ENCODE measurements at places on chromosomes 3 and 15. TPM values are rescaled to one million over a fixed set of nuclear protein-coding genes. Genes with fewer than 3 reads are reported as not detected.
A peak's percentile ranks its signal among the peaks of the same experiment; 100 is the strongest.

The ITIH3 gene
- total RNA-seq: not detected

The JMJD7 gene
- total RNA-seq: 22.1 TPM

The CELSR3 gene
- 30.1 TPM for total RNA-seq

The AQR gene
- 53.1 TPM for total RNA-seq

The ZNF80 gene
- total RNA-seq: not detected

The HESX1 gene
- total RNA-seq: 10.6 TPM

The LNP1 gene
- 5.0 TPM for total RNA-seq

DNA sequence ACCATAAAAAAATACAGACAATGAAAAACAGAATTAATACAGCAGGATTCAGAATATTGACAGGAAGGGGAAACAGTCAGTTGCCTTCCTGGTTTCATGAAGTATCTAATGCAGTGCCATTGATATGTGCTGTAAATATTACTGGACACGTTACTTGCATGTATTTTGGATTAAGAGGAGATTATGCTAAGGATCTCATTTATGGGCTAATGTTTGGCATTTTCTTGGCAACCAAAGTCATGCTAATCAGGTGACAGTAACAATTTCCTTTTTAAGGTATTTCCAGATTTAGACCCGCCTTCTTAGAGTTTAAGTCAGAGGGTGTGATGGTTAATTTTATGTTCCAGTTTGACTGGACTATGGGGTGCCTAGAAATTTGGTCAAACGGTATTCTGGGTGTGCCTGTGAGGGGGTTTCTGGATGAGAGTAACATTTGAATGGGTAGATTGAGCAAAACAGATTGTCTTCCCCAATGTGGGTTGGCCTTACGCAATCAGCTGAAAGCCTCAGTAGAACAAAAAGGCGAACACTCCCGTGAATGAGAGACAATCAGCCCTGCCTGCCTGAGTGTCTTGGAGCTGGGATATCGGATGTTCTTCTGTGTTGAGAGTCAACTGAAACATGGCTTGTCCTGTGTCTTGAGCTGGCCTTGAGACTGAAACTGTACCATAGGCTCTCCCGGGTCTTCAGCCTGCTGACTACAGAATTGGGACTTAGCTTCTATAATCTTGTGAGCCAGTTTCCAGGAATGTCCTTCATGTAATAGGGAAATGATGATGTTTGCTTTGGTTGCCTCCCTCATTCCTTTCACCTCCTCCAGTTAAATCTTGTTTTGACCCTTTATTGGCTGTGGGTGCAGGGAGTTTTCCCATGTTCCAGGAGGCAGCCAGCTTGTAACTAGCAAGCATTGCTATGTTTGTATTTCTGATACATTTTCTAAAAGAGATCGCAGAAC is 10.5 kb downstream of the SQOR start:
- DNase-seq: no peak
- H3K4me3 ChIP-seq: no peak overlapping the region
- H3K36me3 ChIP-seq: no peaks in the 10 kb centered on the region
- peaks cover 62% of the 10 kb centered on the region for H3K27me3 ChIP-seq

DNA sequence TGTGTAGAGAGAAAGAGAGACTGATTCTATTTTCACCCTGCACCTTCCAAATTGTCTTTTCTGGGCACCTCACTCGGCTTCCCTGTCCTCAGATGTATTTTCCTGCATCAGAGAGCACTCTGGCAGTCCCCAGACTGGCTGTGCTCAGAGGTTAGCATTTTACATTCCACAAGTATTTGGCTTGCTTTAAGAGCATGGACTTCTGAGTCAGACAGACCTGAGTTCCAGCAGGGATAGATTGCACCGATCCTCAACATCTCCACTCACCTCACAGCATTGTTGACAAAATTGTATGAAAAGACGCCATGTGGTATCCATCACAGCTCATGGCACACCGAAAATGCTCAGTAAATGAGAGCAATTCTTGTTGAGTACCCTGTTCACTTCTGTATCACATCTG is 45.6 kb downstream of the SST start:
- no peak for DNase-seq
- peaks cover 5% of the 10 kb centered on the region for H3K4me1 ChIP-seq
- H3K27ac ChIP-seq: no peak overlapping the region
- no peaks in the 10 kb centered on the region for H3K27me3 ChIP-seq
- H3K4me3 ChIP-seq: no peak overlapping the region
- no peaks in the 10 kb centered on the region for H3K36me3 ChIP-seq

GRCh38 chr15:87732976-87733375 is 523.6 kb downstream of the NTRK3 start:
- H3K36me3 ChIP-seq: no peaks in the 10 kb centered on the region
- no peak for DNase-seq
- H3K27me3 ChIP-seq: peaks cover under 1% of the 10 kb centered on the region
- peaks cover 4% of the 10 kb centered on the region for H3K4me1 ChIP-seq
- H3K4me3 ChIP-seq: no peak overlapping the region
- no peak overlapping the region for H3K27ac ChIP-seq

DNA sequence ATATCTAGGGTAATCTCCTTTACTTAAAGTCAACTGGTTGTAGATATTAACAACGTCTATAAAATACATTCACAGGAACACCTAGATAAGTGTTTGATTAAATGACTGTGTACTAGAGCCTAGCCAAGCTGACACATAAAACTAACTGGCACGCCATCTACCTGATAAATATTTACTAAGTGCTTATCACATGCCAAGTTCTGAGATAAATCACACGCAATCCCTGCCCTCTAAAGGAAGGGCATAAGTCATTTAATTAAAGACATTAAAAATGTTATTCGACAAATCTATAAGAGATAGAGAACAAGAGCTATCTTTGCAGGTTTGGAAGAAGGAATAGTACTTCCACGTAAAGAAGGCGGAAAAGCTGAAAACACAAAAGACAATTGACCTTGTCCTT is 11.1 kb upstream of the MB21D2 start:
- H3K36me3 ChIP-seq: no peaks in the 10 kb centered on the region
- H3K4me1 ChIP-seq: peaks cover 12% of the 10 kb centered on the region
- DNase-seq: no peak
- no peak overlapping the region for H3K27ac ChIP-seq
- no peak overlapping the region for H3K4me3 ChIP-seq

- no peaks in the 10 kb centered on the region for H3K27me3 ChIP-seq
- peaks cover 18% of the 10 kb centered on the region for H3K4me1 ChIP-seq
- peaks cover 27% of the 10 kb centered on the region for H3K36me3 ChIP-seq
- DNase-seq: peak; percentile 87
Measured at GRCh38 chr15:92655178-92655995, at the start of gene FAM174B. FAM174B (minus strand) TSS chr15:92655775.

GRCh38 chr3:18579661-18580060 is 154.5 kb upstream of the SATB1 start:
- no peak for DNase-seq
- no peak overlapping the region for H3K4me3 ChIP-seq
- no peaks in the 10 kb centered on the region for H3K4me1 ChIP-seq
- no peak overlapping the region for H3K27ac ChIP-seq
- no peaks in the 10 kb centered on the region for H3K36me3 ChIP-seq

GRCh38 chr3:187628169-187628568 is 42.0 kb downstream of the SST start:
- H3K4me3 ChIP-seq: no peak overlapping the region
- H3K4me1 ChIP-seq: peaks cover 7% of the 10 kb centered on the region
- DNase-seq: peak; percentile 71

GRCh38 chr3:159416856-159417255 is 571.8 kb upstream of the IL12A start:
- no peak for DNase-seq
- H3K36me3 ChIP-seq: no peaks in the 10 kb centered on the region
- H3K27me3 ChIP-seq: no peaks in the 10 kb centered on the region
- no peak overlapping the region for H3K4me3 ChIP-seq
- no peaks in the 10 kb centered on the region for H3K4me1 ChIP-seq

DNA sequence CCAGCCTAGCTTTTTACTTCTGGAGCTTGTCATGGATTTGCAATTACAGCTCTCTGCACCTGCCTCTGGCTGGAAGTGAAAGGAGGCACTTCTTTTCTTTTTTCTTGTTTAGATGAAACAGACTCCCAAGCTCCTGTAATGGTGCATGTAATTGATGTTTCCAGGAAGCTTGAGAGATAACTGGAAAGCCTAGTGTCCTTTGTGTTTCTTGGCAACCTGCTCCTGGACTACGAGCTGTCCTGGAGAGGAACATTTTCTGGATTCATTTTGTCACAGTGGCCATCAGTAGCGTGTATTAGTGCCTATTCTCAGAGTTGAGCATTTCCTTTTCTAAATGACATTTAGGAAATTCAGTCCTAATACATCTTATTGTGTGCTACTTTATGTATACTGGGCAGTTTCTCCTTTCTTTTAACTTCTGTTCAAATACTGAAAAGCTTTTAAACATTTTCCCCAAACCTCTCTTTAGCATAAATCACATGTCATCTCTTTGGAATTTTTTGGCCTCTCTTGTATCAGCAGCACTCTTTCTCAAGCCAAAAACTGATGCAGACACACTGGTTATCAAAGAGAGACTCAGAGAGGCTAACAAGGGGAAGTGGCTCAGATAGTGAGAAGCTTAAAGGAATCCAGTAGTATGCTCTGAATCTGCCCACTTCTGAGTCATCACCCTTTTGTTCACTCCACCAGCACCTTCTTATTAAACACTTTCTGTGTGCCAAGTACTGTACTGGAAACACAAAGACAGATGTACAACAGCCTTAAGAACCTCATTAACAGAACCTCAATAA is 62.6 kb upstream of the SLC2A2 start:
- H3K4me1 ChIP-seq: peaks cover 6% of the 10 kb centered on the region
- no peaks in the 10 kb centered on the region for H3K27me3 ChIP-seq
- no peaks in the 10 kb centered on the region for H3K36me3 ChIP-seq
- DNase-seq: no peak
- no peak overlapping the region for H3K4me3 ChIP-seq

DNA sequence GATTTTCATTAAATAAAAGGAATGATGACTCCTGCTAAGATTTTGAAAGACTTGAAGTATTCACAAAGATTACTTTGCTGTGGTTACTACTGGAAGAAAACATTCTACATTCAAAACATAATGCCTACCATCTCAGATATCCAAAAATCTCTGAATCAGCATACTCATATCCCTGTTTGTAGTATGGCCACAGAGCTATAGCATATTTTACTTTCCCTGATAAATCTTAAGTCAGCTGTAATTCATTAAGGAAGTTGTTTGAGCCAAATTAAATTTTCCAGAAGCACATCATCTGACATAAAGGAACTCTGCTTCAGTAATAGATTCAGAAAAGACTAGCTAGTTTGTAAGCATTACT is 942.0 kb downstream of the ROBO1 start:
- H3K27ac ChIP-seq: no peak overlapping the region
- no peaks in the 10 kb centered on the region for H3K4me1 ChIP-seq
- H3K36me3 ChIP-seq: no peaks in the 10 kb centered on the region
- no peak for DNase-seq
- H3K4me3 ChIP-seq: no peak overlapping the region

DNA sequence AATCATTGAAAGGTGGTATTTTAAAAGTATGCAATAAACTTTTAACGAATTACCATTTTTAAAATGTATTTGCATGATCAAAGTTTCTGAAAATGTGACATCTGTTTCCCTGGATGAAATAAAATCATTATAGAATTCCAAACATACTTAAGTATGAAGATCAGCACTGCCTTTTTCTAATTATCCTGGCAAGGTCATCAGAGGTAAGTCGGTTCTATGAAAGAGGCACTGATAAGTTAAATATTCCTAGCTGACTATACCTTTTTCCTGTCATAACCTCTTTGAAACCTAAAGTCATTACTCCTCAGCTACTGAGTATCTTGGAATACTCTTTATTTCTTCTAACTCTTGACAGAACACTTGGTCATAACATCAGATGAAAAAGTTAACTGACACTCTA is 406.1 kb upstream of the ALCAM start:
- no peak for DNase-seq
- H3K36me3 ChIP-seq: no peaks in the 10 kb centered on the region
- no peak overlapping the region for H3K27ac ChIP-seq
- no peak overlapping the region for H3K4me3 ChIP-seq
- H3K27me3 ChIP-seq: no peaks in the 10 kb centered on the region

DNA sequence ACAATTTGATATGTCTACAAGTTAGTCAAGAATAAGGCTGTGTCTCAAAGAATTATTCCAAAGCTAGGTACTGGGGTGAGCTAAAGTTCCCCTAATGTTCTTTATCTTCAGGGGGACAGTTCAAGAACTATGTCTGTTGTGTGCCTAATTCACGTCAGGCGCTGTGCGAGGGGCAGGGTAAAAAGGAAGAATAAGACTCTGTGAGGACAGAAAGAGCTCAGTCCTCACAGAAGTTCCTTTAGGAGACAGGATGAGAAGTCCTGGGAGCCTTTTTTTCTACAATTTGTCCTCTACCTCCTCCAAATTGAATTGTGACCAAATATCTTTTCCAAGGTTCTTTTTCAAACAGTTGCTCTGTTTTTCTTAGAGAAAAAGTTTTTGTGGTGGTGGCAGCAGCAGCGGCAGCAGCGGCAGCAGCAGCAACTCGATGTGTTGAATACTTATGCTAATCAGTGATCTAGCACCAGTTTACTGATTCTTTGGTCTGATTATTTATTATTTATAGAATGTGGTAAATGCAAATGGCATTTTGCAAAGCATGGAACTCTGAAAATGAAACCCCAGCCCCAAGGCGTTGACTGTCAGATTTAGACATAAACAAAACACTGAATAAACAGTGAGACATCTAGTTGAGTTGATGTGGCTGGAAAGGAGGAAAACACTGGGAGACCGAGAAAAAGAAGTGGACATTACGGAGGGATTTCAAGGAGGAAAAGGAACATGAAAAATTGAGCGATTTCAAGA is 88.6 kb downstream of the GTPBP8 start:
- no peak overlapping the region for H3K4me3 ChIP-seq
- H3K36me3 ChIP-seq: no peaks in the 10 kb centered on the region
- no peaks in the 10 kb centered on the region for H3K27me3 ChIP-seq
- DNase-seq: no peak
- H3K4me1 ChIP-seq: no peaks in the 10 kb centered on the region

DNA sequence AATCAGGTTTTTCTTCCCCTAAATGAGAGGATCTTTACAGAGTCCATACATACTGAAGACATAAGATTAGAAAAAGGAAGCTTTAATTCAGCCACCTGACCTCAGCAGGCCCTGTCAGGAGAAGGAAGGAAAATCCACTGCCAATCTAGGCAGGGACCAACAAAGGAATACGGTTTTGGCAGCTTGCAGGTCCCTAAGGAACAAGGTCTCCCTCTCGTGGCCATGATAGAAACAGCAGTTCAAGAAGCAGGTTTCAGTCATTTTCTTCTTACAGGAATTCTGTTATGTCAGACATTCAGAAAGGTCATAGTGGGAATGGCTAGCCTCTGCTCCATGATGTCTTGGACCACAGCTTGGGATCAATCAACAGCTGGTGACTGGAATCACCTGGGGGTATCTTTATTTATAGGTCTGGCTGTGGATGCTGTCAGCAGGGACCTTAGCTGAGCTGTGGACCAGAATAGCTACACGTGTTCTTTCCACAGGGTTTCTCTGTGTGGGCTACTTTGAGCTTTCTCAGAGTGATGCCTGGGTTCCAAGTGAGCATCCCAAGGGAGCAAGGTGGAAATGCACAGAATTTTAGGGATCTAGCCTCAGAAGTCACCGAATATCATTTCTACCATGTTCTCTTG is 9.4 kb upstream of the CMSS1 start:
- no peaks in the 10 kb centered on the region for H3K27me3 ChIP-seq
- H3K4me1 ChIP-seq: no peaks in the 10 kb centered on the region
- H3K4me3 ChIP-seq: no peak overlapping the region
- H3K36me3 ChIP-seq: no peaks in the 10 kb centered on the region
- DNase-seq: peak; percentile 86

- H3K27ac ChIP-seq: no peak overlapping the region
- H3K36me3 ChIP-seq: no peaks in the 10 kb centered on the region
- H3K4me1 ChIP-seq: no peaks in the 10 kb centered on the region
- no peak overlapping the region for H3K4me3 ChIP-seq
- no peak for DNase-seq
Measured at GRCh38 chr3:17745894-17746293, 3.5 kb upstream of the TBC1D5 start.

All from endodermal cell (in vitro differentiated cells).